ENCODE measurements at places on chromosomes 13 and 19.

- DNase-seq: no peak
Measured at GRCh38 chr19:28485292-28485691, 727.7 kb downstream of the UQCRFS1 start.

DNA sequence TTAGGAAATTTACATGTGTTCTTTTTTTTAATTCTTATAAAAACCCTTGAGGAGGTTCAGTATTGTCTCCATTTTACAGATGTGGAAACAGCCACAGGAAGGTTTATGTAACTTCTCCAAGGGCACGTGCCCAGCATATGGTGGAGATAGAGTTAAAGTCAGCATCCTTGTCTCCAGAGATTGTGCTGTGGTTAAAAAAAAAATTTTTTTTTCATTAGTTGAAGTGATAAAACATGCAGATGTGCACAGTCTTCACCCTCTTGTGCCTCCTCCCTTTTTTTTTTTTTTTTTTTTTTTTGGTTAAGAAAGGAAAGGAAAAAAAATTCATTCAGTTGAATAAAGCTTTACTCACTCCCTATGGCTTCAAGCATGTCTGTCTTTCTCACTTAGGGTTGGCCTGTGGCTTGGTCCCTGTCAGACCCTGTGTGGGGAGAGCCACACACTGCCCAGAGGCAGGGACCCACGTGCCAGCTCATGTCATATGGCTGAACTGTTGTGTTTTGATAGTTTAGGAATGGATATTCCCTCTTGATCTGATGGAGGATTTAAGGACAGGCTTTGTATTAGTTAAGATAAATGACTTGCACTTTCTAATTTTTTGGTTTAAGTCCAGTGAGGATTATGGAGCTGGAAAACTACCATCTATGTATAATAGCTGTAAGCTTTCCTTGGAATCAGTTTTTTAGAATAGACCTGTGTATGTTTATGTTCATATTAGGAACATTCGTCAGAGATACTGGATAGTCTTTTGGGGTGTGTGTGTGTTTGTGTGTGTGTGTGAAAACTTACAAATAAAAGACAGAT lies 19.3 kb downstream of the RNASEH2B start:
- no peak for DNase-seq

- no peak for DNase-seq
Measured at GRCh38 chr13:51721496-51721895, 82.5 kb downstream of the DHRS12 start.

DNA sequence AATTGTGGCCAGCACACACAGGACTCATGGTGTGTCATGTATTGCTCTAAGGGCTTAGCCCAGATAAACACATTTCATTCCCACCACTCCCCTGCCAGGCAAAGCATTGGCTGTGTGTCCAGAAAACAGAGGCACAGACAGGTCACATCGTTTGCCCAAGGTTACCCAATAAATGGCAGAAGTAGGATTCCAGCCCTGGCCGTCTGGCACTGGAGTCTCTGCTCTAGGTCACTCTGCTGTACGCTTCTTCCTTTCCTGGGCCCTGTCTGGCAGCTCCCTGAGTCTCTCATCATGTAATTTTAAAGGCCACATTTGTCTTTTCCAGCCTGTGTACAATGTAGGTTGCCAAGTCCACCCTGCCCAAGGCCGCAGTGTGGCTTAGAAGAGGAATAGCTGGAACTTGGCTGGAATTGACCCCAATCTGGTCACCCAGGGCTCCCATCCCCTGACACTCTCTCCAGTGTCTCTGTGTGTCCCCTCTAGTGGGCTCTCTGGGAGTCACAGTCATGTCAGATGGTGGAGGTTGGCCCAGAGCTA lies 264.5 kb upstream of the TSHZ3 start:
- no peak for DNase-seq

GRCh38 chr19:28397800-28398199 lies 815.2 kb downstream of the UQCRFS1 start:
- DNase-seq: no peak

- DNase-seq: no peak
Measured at GRCh38 chr13:98542568-98543377, 34.1 kb downstream of the STK24 start.

- DNase-seq: no peak
Measured at GRCh38 chr19:374183-374885, 29.7 kb upstream of the MIER2 start.

DNA sequence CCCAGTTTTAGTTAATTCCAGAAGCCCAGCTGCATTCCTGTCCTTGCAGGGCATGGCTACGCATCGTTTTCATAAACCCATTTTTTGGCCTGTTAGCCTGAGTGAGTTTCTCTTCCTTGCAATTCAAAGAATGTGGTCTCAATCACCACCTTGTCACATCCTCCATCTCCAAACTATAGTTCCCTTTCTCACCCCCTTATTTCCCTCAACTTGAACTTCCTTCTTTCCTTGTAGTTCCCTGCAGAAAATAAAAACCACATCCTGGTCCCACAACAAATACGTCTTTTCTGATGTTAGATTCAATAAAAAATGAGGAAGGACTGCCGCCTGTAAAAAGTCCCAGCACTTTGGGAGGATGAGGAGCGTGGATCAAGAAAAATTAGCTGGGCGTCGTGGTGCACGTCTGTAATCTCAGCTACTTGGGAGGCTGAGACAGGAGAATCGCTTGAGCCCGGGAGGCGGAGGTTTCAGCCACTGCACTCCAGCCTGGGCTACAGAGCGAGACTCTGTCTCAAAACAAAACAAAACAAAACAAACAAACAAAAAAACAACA lies 13.2 kb downstream of the ADGRE3 start:
- DNase-seq: no peak

DNA sequence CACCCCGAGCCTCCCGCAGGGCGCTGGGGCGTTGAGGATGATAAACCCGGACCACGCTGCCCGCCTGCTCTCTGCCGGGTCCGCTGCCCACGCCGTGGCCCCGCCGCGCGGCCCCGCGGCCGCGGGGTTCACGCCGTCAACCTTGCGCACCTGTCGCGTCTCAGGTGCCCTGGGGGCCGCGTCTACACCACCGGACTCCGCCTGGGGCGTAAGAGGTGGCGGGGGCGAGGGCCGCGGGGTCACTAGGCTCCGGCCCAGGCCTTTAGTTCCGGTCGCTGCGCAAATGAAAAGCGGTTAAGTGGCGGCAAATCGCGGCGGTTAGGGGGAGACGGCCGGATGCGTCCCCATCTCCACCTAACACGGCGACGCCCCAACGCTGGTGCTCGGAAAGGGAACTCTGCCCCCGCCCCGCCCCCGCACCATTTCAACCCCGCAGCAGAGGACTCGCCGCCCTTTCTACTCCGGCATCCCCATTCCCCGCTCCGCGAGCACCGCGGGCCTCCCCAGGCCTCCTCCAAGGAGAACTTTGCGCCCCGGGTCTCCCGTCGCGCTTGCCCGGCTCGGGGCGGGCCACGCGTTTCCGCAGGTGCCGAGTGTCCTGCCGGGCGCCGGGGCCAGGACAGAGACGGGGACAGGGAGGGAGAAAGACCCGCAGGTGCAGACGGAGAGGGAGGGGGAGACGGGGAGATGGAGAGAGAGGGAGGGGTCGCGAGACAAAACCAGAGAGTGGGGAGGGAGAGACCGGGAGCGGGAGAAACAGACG lies 4.3 kb downstream of the ONECUT3 start:
- no peak for DNase-seq

DNA sequence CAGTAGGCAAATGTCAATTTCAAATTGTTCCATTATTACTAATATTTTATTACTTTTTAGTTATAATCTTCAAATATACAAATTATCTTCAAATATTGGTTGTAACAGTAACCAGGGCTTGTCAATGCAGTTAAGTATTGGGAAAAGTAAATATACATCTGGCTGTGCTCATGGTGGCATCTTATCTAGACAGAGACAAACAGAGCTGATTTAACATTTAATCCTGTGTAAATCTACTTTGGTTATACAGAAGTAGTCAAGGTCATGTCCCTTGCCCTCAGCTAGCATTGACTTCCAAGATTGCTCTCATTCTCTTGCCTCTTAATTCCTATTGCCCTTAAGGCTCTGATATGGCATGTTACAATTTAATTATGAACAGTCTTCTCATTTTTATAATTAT lies 98.4 kb upstream of the KLHL1 start:
- no peak for DNase-seq

GRCh38 chr19:40592170-40592569 lies 9.0 kb upstream of the LTBP4 start:
- no peak for DNase-seq

GRCh38 chr13:33058776-33059327 lies 42.6 kb downstream of the KL start:
- DNase-seq: no peak

- no peak for DNase-seq
Measured at GRCh38 chr13:30892966-30893365, 13.1 kb upstream of the MEDAG start.

- no peak for DNase-seq
Measured at GRCh38 chr13:109667807-109668291, 118.5 kb downstream of the IRS2 start.

DNA sequence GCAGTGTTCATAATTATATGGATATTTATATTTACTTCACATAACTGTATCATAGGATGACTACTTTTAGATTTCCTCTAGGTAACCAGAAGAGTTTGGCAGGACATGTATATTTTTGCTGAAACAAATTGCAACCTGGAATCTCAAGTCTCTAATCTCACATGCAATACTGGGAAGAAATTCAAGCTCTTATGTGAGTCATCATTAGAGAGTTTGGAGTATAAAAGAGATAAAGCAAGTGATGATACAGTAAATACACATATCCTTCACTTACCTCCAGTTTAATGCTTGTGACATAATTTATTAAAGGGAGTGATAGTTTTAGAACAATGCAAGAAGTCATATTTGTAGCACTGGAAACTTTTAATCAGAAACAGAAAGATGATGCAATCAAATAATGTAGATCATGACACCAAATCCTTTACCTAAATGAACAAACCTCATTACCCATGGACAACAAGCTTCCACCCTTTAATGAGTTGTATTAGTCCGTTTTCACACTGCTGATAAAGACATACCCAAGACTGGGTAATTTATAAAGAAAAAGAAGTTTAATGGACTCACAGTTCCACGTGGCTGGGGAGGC lies 15.8 kb upstream of the OR7A17 start:
- DNase-seq: no peak

DNA sequence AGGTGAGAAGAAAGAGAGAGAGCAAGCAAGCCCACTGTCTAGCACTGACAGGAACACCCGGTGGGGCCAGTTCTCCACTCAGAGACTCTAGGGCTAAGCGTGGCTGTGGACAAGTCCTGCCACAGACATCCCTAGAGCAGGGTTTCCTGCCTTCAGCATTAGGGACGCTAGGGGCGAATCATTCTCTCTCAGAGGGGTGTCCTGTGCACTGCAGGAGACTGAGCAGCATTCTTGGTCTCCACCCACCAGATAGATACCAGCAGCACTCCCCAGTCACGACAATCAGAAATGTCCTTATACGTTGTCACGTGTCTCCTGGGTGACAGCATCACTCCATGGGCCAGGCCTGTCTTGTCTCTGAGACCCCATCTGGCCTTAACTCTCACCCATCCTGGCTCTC lies 1.5 kb downstream of the OR10H1 start:
- DNase-seq: no peak

- no peak for DNase-seq
Measured at GRCh38 chr13:97212004-97212403, 10.1 kb upstream of the MBNL2 start.

- no peak for DNase-seq
Measured at GRCh38 chr13:51249255-51249654, 27.1 kb downstream of the FAM124A start.

DNA sequence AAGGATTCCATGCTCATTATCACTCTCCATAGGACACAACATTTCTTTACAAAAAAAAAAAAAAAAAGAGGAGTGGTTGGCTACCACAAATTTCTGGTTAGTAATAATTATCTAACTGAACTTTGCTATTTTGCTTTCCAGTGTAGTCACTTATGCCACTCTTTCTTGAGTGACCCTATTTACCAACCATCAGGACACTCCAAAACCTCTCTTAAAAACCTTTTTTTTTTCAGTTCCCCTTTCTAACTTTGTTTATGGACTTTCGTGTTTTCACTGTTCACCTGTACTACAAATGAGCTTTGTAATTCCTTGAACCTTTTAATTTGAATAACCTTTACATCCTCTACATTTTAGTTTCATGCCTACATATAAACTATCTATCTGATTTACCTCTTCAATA lies 686.5 kb upstream of the PCDH9 start:
- DNase-seq: no peak

- DNase-seq: no peak
Measured at GRCh38 chr19:9671655-9672054, 3.2 kb downstream of the ZNF562 start.

- DNase-seq: no peak
Measured at GRCh38 chr13:31943591-31943990, 88.0 kb upstream of the FRY start.

- DNase-seq: no peak
Measured at GRCh38 chr19:46634656-46635218, 1.3 kb downstream of the GNG8 start.

DNA sequence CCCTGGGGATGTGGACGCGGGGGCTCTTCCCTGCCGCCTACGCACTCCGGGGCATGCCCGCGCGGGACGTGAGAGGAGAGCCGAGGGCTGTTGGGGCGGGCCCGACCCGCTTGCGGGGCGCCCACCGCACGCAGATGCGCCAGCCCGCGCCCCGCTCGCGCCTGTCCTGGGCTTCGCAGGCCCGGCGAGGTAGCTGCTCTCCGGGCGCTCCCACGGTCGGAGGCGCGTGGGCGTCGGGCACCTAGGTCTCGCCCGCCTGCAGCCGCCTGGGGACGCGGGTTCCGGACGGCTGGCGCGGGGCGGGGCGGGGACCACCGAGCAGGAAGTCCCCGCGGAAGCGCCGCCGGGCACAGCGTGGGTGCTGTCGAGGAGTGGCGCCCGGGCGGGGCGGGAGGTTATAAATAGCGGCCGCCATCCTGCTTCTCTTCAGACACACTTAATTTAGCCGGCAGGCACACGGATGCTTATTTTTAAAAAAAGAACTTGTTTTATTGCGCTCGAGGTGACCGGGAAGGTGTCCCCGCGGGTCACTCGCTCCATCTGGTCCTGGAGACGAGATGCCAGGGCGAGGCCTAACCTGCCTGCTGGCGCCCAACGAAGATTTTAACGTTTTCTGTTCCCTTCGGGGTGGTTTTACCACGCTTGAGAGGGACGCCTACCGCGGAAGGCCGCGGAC lies 561 bp upstream of the GJA3 start:
- DNase-seq: no peak
